ENCODE measurements at places on chromosomes 11 and 22.

GRCh38 chr11:35262056-35262455 is 123.1 kb downstream of the CD44 start:
- DNase-seq = no peak

GRCh38 chr22:44701187-44701790 is 715 bp upstream of the PRR5 start:
- DNase-seq = no peak

DNA sequence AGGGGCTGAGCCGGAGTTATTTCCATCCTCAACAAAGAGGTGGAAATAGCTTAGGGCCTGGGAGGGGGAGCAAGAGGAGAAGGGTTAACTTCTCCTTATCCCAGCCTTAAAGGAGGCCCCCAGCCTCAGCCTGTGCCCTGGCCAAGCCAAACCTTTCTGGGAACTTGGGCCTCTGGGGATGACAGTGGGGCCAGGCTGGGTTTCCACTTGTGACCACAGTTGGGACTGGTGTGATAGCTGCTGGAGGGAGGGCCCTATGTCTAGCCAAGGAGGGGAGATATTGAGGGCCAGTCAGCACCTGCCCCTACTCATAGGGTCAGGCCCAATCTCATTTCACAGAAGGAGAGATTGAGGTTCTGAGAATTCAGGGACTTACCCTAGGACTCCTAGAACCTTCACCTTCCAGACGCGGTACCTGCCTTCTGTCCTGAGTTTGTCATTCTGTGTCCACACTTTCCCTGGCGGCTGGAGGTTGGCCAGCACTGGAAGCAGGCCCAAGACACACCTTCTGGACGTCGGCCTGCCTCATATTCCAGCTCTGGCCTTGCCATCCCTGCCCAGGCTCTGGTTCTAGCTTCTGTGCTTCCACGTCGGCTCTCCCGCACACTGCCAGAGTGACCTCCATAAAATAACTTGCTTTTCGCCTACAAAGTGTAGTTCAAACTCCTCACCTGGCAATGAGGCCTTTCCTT is 3.1 kb downstream of the RELT start:
- DNase-seq = no peak

GRCh38 chr11:110298301-110298765 is 1.9 kb upstream of the RDX start:
- DNase-seq = no peak

GRCh38 chr22:32331918-32332725 is 25.5 kb upstream of the RFPL3 start:
- no peak for DNase-seq

- DNase-seq = no peak
These were observed 406.8 kb downstream of the ETS1 start for GRCh38 chr11:128180441-128181087.

GRCh38 chr11:17376493-17376892 is 12.0 kb downstream of the KCNJ11 start:
- DNase-seq = no peak

DNA sequence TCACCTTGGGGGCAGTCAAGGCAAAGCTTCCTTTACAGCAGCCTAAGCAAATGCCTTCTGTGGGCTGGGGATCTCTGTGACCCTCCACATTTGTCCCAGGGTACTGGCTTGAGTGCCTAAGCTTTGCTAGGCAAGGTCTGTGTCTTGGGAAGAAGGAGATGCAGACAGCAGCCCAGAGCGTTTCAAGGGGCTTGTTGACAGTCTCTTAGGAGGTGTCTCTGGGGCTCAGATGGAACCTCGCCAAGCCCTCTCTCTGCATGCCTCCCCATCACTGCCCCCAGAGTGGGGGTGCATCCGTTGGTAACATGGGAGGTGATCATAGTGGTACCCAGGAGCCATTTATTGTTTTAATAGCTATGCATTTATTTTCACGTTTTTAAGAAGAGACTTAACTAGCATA is 29.1 kb upstream of the TMPRSS4 start:
- no peak for DNase-seq

- no peak for DNase-seq
These were observed 10.4 kb upstream of the SLCO2B1 start for GRCh38 chr11:75140269-75141138.

- DNase-seq = no peak
These were observed 46.9 kb downstream of the YWHAH start for GRCh38 chr22:31991102-31991839.
